ENCODE measurements at places on chromosomes 7 and 10. TPM values are rescaled to one million over a fixed set of nuclear protein-coding genes. Genes with fewer than 3 reads are reported as not detected.

GRCh38 chr10:52348037-52348564, 34.0 kb downstream of the DKK1 start:
- DNase-seq: no peak

- DNase-seq: peak; percentile 86
Measured at GRCh38 chr7:130273081-130273932, 6.6 kb downstream of the CPA2 start.

DNA sequence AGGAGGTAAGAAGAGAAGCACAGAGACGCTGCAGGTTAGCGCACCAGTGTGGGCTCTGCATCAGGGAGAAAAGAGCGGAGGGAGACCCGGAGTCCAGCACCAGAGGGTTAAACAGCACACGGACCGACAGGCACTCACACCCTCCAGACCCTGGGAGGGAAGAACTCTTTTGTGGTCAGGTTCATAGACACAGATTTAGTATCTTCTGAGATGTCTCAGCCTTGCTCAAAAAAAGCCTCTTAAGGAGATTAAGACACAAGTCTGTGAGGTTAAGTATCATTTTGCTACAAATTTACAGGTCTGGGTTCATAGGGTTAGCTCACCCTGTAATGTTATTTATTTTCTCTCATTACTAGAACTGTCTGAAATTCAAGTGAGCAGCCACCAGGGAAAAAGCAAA, 16.8 kb upstream of the NDST2 start:
- no peak for DNase-seq

DNA sequence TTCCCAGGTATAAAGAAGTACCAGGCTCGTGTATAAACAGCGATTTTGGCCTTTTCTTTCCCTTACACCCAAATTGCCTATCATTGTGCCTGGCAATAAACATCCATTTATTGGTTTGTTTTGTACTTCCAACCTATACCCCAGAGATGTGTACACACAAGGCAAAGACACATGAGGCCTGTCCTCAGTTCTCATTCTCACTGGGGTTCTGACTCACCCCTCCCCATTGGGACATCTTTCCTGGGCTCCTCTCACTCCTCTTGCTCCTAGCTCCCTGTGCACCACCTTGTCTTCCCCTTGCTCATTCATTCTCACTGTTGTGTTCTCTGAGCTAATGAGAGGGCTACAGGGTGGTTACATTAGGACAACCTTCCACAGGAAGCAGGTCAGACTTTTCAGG, 240.7 kb downstream of the ANK3 start:
- DNase-seq: no peak

DNA sequence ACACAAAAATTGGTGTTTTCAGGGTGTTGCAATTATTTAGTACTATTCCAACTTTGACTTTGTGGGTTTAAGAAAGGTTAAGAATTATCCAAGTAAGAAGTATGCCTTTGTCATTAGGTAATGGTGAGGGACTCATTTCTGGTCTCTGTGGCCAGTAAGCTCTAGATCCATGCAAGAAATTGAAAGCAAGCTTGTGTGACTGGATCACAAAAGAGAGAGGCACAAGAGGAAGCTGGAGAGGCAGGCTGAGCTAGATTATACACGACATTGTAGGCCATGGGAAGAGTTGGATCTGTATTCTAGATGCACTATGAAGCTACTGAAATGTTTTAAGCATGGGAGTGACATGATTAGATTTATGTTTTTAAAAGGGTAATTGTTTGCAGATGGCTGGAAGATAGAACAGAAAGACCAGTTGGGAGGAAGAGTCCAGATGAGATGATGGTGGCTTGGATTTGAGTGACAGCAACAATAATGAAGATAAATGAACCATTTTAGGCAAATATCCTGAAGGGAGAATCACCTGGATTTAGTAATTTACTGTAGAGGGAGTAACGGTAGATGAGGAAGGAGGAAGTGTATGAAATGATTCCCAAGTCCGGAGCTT, 50.0 kb downstream of the CALD1 start:
- no peak for DNase-seq

DNA sequence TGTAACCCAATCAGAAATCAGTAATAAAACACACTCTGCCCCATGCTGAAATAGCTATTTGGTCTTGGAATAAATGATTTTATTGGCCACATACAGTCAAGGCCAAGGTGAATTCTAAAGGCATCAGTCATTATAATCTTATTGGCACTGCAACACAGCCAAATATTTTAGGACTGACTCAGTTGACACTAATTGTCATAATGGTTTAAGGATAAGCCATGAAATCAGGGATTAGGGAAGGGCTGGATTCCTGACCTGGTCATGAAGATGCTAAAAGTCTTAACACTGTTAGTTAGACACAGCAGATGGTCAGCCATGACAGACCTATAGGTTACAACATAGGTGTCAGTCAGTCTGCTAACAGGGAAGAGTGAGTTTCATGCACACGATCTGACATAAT, 330.3 kb upstream of the NPSR1 start:
- DNase-seq: no peak

DNA sequence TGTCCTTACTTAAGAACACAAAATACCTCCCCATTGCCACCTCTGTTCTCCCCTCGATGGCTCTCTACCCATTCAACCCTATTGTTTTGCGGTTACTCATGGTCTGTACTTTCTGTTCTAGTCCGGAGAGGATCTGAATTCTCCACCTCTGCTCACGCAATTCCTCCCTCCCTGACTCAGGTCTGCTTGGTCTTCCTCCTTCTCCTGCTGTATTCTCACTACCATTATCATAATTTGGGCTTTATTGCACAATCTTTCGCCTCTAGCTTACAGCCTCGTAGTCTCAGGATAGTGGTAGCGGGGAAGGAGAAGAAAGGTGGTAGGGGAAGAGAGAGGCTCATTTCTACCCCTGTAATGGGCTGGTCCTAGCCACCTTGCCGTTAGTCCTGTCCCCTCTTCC, 35.4 kb upstream of the FAM180A start:
- DNase-seq: no peak

DNA sequence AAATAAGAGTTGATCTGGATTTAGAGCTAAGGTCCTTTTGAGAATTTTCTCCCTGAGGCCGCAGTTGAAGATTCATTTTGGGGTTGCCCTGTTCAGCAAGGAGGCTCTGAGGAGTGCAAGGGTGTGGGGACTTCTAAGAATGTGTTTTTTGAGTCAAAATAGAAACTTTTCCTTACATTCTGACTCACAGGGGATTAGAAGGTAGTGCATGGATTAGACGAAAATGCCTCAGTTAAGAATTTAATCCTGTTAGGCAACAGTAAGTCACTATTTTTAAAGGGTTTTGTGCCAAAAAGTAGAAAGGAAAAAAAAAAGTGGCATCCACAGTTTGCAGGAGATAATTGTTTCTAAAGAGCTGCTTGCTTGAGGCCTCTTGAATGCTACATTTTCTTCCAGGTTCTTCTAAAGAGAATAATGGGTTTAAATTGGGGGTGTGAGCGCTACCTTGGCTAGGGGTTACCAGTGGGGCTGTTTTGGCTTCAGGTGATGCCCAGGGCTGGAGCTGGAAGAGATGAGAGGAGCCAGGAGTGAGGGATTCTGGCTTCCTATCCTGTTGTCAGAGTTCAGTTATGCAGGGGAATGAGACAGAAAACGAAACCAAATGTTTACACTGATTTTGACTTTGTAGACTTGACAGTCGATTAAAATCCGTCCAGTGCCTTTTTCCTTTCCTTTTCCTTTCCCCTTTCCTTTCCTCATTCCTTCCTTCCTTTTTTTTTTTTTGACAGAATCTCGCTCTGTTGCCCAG, 52.9 kb downstream of the BAMBI start:
- no peak for DNase-seq

DNA sequence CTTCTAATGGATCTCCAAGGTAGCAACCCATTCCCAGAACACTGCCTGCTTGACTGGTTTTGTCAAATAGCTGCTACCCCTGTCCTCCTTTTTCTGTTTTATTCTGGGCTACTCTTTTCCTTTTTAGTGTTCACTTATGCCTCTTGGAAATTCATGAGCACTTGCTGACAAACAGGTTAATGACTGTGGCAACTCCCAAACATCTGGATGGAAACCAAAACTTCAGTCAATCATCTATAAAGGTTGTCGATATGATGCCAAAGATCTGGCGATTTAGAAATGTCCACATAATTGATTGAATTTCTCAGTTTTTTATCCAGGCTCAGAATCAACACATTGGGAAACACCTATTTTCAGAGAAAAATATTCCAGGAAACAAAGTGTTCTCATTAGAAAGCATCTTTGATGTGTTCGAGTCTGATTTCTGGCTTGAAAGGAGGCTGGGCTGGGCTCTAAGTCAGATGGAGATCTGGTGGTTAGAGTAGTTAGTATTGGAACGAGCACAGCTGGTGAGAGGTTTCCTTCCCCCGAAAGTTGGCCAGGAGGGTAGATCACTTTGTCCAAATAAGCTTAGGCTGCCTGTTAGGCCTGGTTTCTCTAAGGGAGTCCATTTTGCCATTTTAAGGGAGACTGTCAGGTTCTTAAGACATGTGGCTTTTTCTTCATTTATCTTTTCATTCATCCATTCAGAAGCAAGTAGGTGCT, 17.8 kb downstream of the PAX2 start:
- no peak for DNase-seq

DNA sequence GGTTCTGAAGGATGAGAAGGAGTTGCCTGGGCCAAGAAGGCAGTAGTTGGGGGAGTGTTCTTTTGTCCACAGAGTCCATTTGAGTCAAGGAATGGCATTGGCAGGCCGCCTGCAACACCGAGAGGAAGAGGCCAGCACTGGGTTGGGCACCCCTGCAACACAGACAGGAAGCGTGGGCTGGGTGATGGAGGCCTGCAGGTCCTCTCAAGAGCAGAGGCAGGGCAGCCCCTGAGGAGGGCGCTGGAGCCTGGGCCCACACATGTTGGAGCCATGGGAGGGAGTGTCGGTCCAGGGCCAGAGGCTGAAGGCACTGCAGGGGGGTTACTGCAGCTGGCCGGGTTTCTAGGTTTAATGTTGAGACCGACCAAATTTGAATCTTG, 137.3 kb downstream of the PTPN20 start:
- no peak for DNase-seq

- DNase-seq: no peak
Measured at GRCh38 chr7:155660059-155660757, 15.7 kb downstream of the RBM33 start.

- DNase-seq: no peak
Measured at GRCh38 chr7:40219917-40220316, 85.1 kb downstream of the SUGCT start.

- DNase-seq: no peak
Measured at GRCh38 chr7:24591152-24591551, 17.9 kb downstream of the PALS2 start.

GRCh38 chr7:44466300-44467216, 23.9 kb downstream of the NUDCD3 start:
- no peak for DNase-seq

DNA sequence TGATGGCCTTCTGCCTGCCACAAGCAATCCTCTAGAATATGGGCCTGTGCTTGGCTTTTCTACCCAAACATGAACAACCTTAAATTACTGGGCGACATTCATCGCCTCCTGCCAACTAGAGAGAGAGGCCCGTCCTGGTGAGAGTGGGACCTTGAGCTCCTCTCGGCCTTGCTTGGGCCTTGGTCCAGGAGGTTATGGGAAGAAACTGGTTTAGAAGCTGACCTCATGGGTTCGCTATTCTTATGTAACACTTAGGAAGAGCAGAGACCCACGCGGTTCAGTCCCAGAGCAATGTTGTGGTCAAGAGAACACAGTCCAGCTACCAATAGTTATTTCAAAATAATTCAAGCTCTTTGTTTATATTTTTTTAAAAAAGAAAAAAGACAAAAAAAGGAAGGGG, 176.3 kb upstream of the ZNF32 start:
- DNase-seq: no peak

GRCh38 chr7:137967143-137968018, 34.5 kb downstream of the CREB3L2 start:
- DNase-seq: no peak

The OR2A7 gene
- 1.5 TPM for polyA plus RNA-seq

The ITGA8 gene
- 7.3 TPM for polyA plus RNA-seq

The TRIM50 gene
- 0.67 TPM for polyA plus RNA-seq

The WEE2 gene
- 0.09 TPM for polyA plus RNA-seq

The AGR3 gene
- polyA plus RNA-seq: not detected

The CYP2E1 gene
- 1.4 TPM for polyA plus RNA-seq
